ENCODE measurements at places on chromosomes 12 and 14. TPM values are rescaled to one million over a fixed set of nuclear protein-coding genes. Genes with fewer than 3 reads are reported as not detected.

The ATL1 gene
- 1.1 TPM for polyA plus RNA-seq

The CNIH1 gene
- polyA plus RNA-seq, result 96.8 TPM

The RNASE3 gene
- polyA plus RNA-seq, result 8.4 TPM

The LRRC10 gene
- not detected for polyA plus RNA-seq

The CIDEB gene
- 63.8 TPM for polyA plus RNA-seq

The ANO4 gene
- not detected for polyA plus RNA-seq

The COPS7A gene
- polyA plus RNA-seq, result 72.7 TPM

The LHX5 gene
- polyA plus RNA-seq, result not detected

The RDH12 gene
- not detected for polyA plus RNA-seq

The CLEC1A gene
- polyA plus RNA-seq, result 2.4 TPM

The C14orf39 gene
- not detected for polyA plus RNA-seq

The RAB15 gene
- polyA plus RNA-seq, result 0.09 TPM

The DPPA3 gene
- not detected for polyA plus RNA-seq

The IL22 gene
- polyA plus RNA-seq, result not detected

The CELA1 gene
- 0.67 TPM for polyA plus RNA-seq

The CAPS2 gene
- 0.28 TPM for polyA plus RNA-seq

The RNU4-1 gene
- polyA plus RNA-seq, result not detected

The LMNTD1 gene
- not detected for polyA plus RNA-seq

The TEX52 gene
- polyA plus RNA-seq, result not detected

The IFNG-AS1 gene
- polyA plus RNA-seq, result not detected

The YBX3 gene
- 131 TPM for polyA plus RNA-seq
